IPS DF 6.9 (cell line): ENCODE measurements at places on chromosomes 5 and 9.

DNA sequence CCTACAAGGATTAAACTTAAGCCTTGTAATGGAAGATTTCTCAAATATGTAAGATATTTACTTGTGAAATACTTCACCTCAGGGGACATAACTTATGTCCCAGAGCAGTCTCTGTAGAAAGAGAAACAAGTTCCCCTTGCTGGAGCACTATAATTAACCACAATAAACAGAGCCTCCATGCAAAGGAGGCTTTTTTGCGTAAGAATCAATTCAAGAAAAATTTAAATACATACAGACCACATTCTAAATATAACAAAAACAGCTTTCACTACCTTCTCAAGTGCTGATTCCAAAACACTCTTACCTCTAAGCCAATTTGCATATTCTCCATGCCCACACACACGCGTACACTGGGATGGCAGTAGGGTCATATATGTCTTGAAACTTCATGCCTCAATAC is 30.7 kb upstream of the CCNB1 start:
- DNase-seq = no peak

- no peak for DNase-seq
Measured at GRCh38 chr5:60810438-60811085, 33.5 kb downstream of the ELOVL7 start.

GRCh38 chr9:86257391-86257790 is 2.1 kb downstream of the C9orf153 start:
- no peak for DNase-seq

GRCh38 chr5:173680660-173681242 is 64.3 kb upstream of the BOD1 start:
- DNase-seq = no peak

DNA sequence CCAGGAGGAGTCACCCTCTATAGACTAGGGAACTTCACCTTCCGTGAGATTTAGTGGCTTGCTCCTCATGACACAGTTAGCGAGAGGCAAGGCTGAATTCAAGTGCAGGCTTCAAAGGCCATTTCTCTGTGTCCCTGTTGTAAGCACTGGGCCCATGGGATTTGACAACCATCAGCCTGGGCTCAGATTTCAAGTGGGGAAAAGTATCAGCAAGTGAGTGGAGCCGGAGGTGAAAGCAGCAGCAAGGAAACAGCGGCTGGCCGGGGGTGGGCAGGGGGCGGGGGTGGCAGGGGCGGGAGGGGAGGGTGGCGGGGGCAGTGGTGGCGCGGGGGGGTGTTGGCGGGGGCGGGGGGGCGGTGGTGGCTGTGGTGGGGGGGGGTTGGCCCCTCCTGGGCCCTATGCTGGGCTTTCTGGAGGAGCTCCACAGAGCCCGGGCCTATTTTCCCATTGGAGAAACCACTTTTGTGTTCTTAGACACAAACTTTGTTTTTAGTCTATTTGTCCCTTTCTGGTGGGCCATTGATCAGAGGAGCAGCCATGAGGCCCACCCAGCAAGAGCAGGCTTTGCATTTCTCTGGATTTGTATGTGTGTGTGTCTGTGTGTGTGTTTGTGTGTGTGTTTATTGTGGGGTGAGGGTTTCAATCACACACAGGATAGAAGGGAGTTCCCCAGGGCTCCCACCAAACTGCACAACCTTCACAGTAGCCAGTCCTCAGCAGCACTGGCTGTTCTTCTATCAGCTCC is 165.4 kb upstream of the RAI14 start:
- no peak for DNase-seq

DNA sequence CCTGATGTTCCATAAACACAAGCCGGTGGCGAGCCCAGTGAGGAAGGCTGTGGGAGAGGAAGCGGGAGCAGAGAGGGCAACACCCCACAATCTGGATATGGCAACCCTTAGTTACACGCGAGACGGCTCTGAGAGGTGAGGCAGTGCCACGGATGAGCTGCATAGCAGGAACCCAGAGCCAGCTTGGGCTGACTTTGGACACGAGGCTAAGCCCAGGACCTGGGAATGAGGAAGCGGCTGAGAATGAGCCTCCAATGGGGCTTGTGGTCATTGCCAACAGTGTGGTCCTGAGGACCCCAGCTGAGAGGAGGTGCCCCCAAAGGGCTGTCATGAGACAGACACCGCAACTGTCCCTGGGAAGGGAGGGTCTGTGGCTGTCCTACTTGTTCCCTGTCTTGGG is 160.0 kb upstream of the SMIM23 start:
- no peak for DNase-seq

- no peak for DNase-seq
Measured at GRCh38 chr5:114369680-114370417, 8.0 kb downstream of the KCNN2 start.

DNA sequence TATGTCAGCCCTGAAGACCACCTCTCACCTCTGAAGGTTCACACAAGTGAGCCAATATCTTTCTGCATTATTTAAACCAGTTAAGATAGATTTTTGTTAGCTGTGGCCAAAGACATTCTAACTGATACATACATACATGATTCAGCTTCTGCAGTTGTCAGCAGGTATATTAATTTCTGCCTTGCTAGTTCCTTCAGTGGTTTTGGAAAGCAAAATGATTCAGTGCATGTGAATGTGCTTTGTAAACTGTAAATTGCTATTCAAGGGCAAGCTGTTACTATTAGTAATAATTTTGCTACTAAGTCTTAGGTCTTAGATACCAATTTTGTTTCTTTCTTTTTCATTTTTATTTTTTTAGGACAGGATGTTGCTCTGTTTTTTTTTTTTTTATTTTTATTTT is 89.2 kb upstream of the ERBIN start:
- DNase-seq = no peak

GRCh38 chr5:59001154-59001553 is 418.3 kb downstream of the RAB3C start:
- DNase-seq = no peak

GRCh38 chr5:171776770-171777759 is 8.6 kb upstream of the SMIM23 start:
- no peak for DNase-seq

- no peak for DNase-seq
Measured at GRCh38 chr9:132383462-132383883, 23.2 kb downstream of the TTF1 start.

DNA sequence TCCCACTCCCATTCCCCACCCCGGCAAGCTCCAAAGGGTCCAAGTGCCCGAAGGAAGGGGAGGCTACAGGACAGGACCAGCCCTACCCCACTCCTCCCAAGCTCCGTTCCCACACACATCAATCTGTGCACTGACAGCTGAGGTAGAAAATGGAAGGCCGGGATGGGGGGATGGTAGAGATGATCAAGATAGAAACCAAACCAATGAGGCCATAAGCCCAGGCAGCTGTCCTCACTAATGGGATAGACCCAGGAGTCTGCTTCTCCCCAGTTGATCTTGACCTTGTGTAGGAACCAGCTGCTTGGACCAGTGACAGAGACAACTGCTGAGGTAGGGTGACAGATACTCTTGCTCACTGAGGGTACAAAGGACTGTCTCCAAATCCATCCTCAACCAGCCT is 38.6 kb downstream of the B4GALT1 start:
- no peak for DNase-seq

DNA sequence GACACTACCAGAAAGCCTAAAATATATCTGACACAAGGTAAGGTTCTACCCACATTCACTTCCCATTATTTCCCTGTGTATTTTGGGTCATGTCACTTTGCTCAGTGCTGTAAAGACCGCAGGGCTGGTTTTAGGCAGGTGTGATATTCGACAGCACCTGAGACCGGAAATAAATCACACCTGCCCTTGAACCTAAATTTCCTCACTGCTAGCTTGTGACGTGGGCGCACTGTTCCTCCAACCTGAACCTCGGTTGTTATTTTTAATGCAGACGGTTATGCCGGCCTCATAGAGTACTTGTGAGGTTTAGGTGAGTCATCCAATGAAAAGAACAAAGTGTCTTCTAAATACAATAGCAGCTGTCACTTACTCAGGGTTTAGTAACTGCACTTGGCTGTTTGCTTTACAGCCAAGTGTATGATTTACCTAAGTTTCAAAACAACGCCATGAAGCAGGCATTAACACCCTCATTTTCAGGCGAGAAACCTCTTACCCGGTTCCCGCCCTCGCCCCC is 20.7 kb upstream of the ZNF782 start:
- no peak for DNase-seq

GRCh38 chr5:72246954-72247442 is 73.0 kb downstream of the MRPS27 start:
- no peak for DNase-seq

DNA sequence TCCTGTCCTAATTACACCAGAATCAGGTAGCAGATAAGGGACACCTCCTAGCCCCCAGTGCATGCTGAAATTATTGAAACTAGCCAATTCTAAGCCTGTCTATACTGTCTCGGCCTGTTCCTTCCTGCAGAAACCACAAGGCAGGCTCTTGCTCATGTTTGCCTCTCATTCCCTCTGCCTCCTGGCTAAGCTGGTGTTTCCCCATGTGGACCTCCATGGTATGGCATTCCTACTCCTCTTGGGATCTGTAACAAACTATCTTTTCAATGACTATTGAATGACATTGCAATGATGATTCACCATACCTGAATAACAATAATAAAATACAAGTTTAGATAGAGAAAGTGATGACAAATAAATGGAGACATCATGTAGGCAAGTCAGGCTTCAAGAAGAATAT is 35.6 kb upstream of the ADAMTS16 start:
- DNase-seq = no peak

GRCh38 chr5:135095052-135095715 is 61.2 kb upstream of the PITX1 start:
- no peak for DNase-seq

DNA sequence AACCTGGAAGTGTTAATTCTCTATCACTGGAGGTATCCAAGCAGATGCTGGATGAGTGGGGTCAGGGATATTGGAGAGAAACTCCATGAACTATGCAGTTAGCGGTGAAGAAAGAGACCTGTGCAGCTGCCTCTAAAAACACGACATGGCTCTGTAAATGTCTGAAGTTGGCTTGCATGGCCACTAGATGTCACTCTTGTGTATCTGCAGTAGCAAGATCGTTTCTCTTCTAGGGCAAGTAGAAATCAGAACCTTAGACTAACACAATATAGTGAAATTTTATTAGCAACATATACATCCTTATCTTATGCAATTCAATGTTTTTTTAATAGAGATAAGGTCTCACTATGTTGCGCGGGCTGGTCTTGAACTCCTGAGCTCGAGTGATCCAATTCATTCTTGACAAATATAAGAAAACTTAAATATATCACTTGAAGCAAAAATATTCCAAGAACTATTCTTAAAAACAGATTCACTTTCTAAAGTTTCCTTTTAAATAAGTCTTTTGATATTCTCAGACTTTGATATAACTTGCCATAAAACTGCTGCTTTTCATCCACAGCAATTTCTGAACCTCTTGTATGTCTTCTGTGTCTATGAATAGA is 2.9 kb downstream of the OR2S2 start:
- peak; percentile 33 for DNase-seq

DNA sequence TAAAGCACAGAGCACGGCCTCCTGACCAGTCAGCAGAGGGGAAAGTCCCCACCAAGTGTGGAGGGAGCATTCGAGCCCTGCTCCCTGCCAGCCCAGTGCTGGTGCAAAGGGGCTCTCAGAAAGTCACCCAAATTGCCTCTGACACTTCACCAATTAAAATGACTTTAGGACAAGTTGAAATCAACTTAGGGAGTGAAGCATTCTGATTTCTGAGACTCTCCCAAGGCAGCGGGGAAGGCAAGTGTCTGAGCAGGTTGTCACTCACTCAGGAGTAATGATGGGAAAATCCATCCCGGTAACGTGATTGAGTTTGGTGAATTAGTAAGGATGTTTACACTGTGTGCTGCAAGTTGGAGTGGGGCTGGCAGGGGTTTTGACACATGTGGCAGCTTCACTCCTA is 73.7 kb downstream of the PCDH1 start:
- DNase-seq = no peak

DNA sequence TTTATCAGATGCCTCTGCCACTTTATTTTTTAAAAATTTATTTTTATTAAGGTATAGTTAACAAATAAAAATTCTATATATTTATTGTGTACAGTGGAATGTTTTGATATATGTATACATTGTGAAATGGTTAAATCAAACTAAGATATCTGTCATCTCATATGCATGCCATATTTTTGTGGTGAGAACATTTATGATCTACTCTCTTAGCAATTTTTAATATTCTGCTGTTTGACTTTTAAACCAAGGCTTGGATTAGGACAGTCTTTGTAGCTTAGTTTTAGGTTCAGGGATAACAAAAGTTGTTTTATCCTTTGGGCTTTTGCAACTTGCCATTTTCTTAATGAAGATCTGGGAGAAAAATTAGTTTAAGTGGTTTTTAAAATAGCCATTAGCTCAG is 46.0 kb upstream of the CDKN2B start:
- no peak for DNase-seq
